ENCODE measurements at places on chromosomes 4 and X.

- DNase-seq: no peak
These were observed 9.3 kb upstream of the SAT1 start for GRCh38 chrX:23773601-23774175.

GRCh38 chr4:52410971-52411370, 248.1 kb downstream of the USP46 start:
- DNase-seq: no peak

- no peak for DNase-seq
These were observed 144.3 kb downstream of the NWD2 start for GRCh38 chr4:37388681-37389365.

DNA sequence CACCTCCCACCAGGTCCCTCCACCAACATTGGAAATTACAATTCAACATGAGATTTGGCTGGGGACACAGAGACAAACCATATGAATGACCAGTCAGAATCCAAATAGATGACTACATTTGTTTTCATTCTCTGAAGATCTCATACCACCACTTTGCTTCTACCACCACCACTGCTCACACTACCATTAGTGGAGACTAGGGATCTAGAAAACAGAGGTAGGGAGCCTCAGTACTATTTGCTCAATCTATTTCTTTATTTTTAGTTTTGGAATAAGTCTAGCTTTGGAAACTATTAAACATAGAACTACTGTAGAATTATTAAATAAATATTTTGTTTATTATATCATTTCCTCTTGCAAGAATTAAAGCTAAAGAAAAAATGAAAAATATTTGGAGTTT, 727.9 kb downstream of the CCSER1 start:
- no peak for DNase-seq

- DNase-seq: no peak
These were observed 115.9 kb upstream of the TEX13D start for GRCh38 chrX:124216396-124217115.

GRCh38 chr4:147836807-147837206, 104.9 kb downstream of the ARHGAP10 start:
- no peak for DNase-seq

GRCh38 chr4:18568600-18568999, 547.0 kb upstream of the LCORL start:
- no peak for DNase-seq

GRCh38 chrX:97326456-97326855, 442.7 kb downstream of the RPA4 start:
- DNase-seq: no peak

DNA sequence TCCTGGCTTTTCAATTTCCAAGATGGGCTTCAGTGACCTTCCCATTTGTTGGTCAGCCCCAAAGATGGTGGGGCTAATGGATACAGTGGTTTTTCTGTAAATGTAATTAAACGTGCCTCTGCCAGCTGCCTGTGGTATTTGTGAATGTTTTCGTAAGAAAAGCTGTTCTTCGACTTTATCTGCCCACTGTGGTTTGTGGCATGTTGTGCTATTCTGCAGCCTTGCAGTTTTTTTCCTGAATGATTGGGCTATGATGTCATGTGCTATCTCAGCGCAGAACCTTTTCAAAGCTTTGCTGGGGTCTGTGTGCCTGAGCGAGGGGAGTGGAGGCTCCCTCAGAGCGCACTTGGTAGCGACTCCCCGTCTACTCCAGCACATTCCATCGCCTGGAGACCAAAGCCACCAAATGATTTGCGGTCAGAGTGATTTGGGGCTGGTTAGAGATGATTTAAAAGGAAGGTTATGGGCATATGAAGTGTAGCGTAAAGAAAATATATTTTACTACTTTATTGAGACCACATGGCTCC, 137.5 kb downstream of the PALLD start:
- no peak for DNase-seq

GRCh38 chrX:40371376-40371775, 209.4 kb upstream of the ATP6AP2 start:
- DNase-seq: no peak

DNA sequence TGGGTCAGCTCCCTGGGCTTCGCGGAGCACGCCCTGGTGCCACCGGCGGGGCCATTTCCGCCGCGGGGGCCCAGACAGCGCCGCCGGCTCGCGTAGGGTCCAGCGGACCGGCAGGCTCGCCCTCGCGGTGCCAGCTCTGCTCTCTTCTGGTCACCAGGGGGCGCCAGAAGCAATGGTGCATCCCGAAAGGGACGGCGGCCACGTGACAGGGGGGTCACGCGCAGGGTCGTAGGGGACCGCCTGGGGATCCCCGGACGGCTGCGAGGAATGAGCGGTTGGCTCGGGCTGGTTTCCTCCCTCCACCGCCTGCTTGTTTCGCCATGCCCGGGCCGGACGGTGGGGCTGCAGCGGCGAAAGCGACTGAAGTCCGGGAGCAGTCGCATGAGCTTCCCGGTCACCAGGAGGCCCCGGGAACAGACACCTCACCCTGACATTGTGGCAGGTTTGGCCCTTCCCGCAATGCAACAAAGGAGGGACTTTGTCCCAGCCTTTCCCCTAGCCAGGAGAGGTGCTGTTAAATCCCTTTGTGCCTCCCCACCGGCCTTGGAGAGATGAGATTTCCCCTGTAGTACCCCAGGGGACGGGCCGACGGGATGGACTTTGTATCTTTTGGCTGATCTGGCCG, 15.8 kb downstream of the ZCCHC12 start:
- DNase-seq: peak; percentile 78

- DNase-seq: no peak
These were observed 112.6 kb downstream of the ANK2 start for GRCh38 chr4:113162089-113162488.

GRCh38 chr4:53453385-53453784, 75.9 kb downstream of the FIP1L1 start:
- DNase-seq: no peak

GRCh38 chrX:47621851-47622250, 2.2 kb upstream of the SYN1 start:
- no peak for DNase-seq

DNA sequence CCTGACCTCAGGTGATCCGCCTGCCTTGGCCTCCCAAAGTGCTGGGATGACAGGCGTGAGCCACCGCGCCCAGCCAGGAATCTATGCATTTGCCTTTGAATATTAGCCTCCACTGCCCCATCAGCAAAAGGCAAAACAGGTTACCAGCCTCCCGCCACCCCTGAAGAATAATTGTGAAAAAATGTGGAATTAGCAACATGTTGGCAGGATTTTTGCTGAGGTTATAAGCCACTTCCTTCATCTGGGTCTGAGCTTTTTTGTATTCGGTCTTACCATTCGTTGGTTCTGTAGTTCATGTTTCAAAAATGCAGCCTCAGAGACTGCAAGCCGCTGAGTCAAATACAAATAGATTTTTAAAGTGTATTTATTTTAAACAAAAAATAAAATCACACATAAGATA, 44.2 kb upstream of the SHOX start:
- DNase-seq: no peak

GRCh38 chrX:73563738-73564068, 706 bp downstream of the CHIC1 start:
- DNase-seq: no peak

GRCh38 chrX:23788521-23788920, 5.5 kb downstream of the SAT1 start:
- DNase-seq: no peak

- DNase-seq: no peak
These were observed 189.3 kb upstream of the GALNT7 start for GRCh38 chr4:172979332-172979731.

DNA sequence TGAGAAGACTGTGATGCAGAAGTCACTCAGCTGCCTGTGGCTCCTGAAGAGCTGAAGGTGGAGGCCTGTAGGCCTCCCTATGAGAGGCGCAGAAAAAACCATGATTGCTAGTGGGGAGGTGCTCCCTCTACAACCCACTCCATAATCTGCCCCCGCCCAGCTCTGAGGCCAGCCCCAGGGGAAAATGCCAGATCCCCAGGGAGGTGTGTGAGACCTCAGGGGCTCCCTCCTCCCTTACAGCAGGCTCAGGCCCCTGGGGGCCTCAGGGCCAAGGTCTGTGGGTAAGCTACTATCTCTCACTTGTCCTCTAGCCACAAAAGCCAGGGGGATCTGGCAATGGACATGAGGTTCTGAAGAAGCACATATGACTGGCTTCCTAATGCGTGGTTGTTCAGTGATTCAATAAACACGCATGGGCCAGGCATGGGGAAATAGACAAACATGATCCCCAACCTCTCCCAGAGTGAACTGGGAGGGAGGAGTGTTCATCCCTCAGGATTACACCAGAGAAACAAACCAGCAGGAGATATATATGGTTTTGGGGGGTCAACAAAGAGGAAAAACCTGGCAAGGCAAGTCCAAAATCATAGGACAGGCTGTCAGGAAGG, 51.0 kb upstream of the MTM1 start:
- DNase-seq: no peak

GRCh38 chr4:2745981-2746806, 9.9 kb downstream of the TNIP2 start:
- DNase-seq: peak; percentile 95

- no peak for DNase-seq
These were observed 317.3 kb downstream of the LDB2 start for GRCh38 chr4:16581117-16581516.

DNA sequence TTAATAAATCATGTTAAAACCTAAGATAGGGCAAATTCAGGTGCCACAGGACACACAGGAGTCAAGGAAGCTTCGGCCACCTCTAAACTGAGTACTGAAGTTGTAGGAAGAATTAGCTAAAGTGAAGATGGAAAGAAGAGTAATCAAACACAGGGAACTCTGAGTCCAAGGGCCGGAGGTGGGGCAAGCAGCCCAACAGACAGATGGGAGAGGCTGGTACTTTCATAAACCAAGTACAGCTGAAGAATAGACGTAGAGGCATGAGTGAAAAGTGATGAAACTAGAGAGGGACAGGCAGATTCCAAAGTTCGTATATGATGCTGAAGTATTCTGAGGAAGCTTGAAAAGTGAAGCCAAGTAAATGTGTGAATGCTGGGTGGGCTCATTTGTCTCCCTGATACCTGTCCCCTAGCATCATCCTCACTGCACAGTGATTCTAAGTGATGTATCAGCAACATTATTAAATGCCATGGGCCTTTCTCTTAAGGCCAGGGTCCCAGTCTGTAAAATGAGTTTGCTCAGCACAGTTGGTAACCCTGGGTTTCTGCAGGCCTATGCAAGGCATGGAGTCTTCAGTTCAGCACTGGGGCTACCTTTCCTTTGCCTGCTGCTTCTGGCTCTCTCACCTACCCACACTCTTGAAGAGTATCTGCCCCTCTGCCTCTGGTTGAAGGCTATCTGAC, 203.3 kb downstream of the NR3C2 start:
- no peak for DNase-seq

GRCh38 chrX:68403038-68403437, 30.3 kb downstream of the OPHN1 start:
- no peak for DNase-seq

- no peak for DNase-seq
These were observed 22.7 kb upstream of the SRD5A3 start for GRCh38 chr4:55323375-55323774.

DNA sequence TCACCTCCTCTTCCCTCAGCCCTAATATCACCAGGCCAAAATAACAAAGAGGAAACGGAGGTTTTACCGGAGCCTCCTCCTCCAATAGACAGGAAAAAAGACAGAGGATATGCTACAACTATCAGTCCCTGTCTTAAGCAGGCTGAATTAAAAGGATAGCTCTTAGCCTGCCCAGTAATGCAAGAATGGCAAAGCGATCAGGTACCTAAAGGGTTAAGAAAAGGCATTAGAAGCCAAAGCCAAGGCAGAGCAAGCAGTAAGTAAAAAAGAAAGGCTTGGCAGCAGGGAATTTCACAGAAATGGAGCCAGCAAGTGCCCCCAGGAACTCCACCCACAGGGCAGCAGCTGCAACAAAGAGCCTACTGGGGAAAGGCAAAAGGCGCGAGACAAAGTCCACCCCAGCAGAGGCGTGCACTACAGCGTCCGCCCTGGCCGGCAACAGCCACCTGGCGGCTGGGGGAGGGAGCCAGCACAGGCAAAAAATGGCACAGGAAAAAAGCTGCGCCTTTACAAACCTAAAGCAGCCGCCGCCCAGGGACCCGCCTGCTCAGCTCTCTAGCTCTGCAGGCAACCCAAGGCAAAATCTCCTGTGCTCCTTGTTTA, 220.6 kb upstream of the ZC4H2 start:
- no peak for DNase-seq

DNA sequence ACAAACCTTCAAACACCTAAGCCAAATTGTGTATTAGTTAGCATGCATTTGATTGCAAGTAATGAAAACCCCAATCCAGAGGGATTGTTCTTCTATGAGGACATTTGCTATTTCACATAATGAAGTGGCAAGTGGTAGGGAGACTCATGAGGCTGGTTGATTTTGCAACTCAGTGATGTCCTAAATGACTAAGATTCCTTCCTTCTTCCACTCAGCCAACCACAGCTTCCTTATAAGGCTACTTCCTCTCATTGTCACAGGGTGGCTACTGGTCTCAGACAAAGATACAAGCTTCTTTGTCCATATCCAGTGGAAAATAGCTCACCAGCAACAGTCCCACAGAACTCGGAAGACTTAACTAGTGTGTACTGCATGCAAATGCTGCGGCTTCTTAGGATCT, 5.3 kb upstream of the OTC start:
- DNase-seq: no peak

- DNase-seq: no peak
These were observed 41.0 kb upstream of the UCP1 start for GRCh38 chr4:140609548-140610425.

DNA sequence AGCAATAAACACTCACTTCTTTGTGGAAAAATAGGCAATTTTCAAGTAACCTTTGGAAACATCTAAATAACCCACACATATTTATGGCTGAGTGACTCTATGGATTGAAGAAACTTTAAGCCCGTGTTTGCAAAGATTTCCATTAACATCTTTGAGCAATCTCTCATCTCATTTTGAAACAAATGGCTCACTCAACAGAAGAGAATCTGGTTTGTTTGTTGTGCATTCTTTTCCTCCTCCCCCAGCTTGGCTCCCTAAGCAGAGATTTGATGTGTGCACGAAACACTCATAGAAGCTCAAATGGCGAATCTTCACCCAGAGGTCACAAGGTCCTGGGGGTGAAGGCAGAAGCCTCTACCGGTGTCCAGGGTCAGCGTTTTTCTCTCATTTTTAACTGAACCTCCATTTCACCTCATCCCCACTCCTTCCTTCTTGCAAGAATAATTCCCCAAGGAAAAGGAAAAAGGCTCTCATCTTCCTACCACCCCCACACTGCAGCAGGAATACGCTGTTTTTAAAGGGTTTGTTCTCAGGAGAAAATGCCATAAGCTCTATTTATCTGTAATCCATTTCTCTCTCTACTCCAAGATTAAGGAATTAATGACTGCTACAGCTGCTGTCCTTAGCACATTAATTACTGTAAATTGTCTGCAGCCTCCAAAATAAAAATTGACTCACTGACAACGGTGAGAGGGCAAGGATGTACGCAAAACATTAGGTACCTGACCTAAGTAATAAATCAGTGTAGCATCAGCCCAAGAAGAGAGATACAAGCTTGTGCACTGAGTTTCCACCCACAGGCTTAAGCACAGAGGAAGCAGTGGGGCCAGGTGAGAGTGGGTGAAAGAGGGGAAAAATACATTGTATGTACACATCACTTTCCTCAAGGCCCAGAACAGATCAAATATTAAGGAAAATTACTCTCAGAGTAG, 307.6 kb upstream of the NOCT start:
- DNase-seq: no peak

GRCh38 chr4:90951037-90951436, 823.8 kb downstream of the CCSER1 start:
- no peak for DNase-seq
